ENCODE measurements at places on chromosomes 6 and 20. TPM values are rescaled to one million over a fixed set of nuclear protein-coding genes. Genes with fewer than 3 reads are reported as not detected.

DNA sequence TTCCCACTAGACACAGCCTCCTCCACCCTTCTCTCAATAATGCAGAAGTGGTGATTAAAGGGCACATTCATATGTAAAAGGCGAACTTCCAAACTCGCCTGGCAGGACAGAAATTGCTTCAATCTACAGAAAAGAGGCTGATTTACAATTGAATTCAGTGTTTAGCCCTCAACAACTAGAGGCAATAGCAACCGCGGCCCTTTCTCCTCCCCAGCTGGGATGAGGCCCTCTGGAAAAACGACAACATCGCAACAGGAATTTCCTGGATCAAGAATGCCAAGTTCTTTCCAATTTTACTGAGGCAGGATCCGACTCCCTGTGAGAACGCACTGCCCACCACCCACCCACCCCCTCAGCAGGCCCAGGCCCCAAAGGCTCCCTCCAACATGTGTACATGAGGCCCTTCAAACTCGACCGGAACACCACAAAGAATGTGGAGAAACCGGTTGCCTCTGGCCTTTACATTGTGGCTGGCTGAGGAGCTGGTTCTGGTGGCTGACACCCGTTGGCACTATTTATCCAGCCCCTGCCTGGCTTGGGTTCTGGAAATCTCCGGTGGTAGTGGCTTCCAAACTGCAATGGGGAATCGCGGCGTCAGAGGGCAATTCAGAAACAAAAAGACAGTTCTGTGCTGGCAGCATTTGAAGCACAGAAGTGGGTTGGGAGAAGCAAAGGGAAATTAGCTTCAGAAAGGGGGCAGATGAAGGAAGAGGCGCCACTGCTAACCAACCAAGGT is 36.8 kb downstream of the ZMYND8 start:
- peak; percentile 21 for DNase-seq

DNA sequence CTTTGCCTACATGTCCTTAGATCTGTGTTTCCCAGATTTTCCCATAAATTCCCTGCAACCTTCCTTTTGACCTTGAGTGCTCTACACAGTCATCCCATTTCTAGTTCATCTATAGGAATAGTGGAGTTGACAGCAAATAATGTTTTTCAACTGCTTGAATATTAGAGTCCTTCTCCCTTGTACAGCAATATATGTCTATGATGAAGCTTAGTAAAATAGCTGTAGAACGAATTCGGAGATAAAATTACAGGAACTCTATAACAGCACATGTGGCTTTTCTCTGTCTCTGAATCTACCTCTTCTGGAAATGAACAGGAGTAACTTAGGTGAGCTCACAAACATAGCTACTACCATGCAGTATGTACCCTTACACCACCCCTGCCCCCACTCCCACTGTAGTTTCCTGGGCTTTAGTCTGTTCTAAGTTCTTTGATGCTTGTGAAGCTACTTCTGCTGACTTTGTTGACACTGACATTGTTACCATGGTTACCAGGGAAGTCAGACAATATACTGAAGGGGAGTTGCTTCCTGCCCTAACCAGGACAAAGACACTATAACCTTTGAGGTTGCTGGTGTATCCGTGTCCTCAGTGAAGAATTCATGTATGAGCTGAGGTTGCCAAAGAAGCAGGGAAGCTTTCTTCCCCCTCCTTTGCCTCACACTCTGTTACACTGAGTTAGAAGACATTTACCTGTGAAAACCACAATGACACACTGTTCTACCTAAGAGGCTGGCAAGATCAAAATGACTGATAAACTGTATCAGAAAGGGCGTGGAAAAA is 35.8 kb upstream of the SHLD1 start:
- DNase-seq: no peak

DNA sequence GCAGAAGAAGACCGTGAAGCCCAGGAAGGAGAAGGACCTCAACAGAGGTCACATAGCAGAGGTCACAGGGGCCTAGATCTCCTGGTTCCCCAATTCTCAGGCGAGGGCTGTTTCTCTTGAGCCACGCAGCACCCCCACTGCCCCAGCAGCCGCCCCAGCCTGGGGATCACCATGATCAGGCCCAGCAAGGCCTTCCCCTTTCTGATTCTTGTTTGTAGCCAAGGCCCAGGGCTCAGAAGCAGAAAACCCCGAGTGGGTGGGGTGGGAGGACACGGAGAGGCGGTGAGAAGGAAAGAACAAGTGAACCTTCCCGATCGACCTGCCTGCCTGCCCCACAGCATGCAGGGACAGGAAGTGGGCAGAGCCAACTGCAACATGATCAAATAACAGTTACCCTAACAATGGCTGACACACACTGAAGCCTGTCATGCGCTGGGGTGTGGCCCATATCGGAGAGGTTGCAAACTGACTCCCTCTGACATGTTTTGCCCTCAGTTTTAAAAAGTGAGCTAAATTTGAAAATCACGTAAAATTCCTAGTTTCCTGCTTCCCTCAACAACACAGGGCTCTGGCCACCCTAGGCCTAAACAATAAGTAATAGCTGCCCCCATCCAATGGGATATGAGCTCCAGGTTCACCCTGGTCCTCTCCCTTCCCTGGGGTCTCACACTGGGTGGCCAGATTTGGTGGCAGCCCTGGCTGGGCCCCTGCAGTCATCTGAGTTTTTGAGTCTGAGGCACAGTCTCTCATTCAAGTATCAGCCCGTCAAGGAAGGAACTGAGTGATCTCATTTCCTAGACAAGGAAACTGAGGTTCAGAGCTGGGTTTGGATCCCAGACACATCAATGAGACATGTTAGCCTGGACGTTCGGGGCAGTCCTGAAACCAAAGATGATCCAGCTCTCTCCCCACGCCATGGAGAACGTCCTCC is 6.5 kb downstream of the PEDS1 start:
- DNase-seq: peak; percentile 60

- no peak for DNase-seq
These were observed 382.5 kb downstream of the CENPW start for GRCh38 chr6:126722411-126722810.

PRSS16 gene
- total RNA-seq: 0.62 TPM

DNA sequence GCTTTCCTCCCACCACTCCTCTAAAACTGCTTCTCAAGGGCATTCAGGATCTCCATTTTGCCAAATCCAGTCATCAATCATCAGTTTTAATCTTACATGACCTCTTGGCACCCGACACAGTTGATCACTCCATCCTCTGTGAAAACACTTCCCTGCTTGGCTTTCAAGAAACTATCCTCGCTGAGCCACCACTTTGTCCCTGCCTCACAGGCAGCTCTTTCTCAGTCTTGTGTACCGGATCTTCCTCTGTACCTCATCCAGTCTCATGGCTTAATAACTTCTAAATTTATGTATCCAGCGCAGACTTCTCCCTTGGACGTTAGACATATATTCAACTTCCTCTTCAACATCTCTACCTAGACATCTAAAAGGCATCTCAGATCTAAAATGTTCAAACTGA is 89.9 kb downstream of the BTBD9 start:
- DNase-seq: no peak

DNA sequence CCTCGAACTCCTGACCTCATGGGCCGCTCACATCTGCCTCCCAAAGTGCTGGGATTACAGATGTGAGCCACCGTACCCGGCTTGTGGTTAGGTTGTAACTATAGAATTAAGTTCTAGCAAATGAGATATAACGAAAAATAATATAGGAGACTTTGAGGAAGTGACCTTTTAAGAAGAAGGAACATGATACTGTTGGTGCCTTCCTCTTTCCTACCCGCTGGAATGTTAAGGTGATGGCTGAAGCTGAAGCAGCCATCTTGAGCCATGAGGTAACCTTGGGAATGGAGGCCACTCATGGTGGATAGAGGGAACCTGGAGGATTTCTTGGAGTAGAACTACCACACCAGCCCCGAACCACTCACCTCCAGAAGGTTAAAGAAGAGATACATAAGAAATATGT is 48.1 kb upstream of the MDGA1 start:
- no peak for DNase-seq

GRCh38 chr6:129446272-129447197 is 263.4 kb downstream of the ARHGAP18 start:
- no peak for DNase-seq

DNA sequence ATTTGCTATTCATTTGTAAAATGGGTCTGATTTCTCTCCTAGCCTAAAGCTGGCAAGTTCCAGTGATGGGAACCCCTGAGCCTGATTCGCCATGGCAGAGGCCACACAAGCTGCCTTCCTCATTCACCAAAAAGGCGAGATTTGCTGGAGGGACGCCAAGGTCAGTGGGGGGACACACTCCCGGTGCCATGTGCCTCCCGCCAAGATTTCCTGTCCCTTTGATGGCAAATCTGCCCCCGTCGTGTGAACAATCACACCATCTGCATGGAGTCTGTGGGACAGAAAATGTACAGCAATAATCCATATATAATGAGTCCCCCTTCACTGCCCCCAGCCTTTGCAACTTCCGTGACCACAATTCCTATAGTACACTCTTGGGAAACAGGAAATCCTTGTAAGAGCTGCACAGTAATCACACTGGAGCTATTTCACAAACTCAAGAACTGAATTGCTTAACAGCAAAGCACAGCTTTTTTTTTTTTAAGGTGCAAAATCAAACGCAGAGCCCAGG is 15.7 kb upstream of the IGF2R start:
- DNase-seq: no peak

Data from A172 (cell line).